ENCODE measurements at places on chromosomes 11 and 22.

GRCh38 chr11:62108971-62109404 lies 14.8 kb upstream of the INCENP start:
- peak; percentile 38 for DNase-seq

- DNase-seq, result no peak
Observed at GRCh38 chr11:18741783-18742182, 15.8 kb upstream of the IGSF22 start.

- DNase-seq, result no peak
Observed at GRCh38 chr11:2109541-2110019, 29.6 kb downstream of the IGF2 start.

GRCh38 chr11:15136166-15136565 lies 21.4 kb downstream of the INSC start:
- no peak for DNase-seq

- no peak for DNase-seq
Observed at GRCh38 chr11:61505640-61506155, 2.9 kb upstream of the LRRC10B start.

DNA sequence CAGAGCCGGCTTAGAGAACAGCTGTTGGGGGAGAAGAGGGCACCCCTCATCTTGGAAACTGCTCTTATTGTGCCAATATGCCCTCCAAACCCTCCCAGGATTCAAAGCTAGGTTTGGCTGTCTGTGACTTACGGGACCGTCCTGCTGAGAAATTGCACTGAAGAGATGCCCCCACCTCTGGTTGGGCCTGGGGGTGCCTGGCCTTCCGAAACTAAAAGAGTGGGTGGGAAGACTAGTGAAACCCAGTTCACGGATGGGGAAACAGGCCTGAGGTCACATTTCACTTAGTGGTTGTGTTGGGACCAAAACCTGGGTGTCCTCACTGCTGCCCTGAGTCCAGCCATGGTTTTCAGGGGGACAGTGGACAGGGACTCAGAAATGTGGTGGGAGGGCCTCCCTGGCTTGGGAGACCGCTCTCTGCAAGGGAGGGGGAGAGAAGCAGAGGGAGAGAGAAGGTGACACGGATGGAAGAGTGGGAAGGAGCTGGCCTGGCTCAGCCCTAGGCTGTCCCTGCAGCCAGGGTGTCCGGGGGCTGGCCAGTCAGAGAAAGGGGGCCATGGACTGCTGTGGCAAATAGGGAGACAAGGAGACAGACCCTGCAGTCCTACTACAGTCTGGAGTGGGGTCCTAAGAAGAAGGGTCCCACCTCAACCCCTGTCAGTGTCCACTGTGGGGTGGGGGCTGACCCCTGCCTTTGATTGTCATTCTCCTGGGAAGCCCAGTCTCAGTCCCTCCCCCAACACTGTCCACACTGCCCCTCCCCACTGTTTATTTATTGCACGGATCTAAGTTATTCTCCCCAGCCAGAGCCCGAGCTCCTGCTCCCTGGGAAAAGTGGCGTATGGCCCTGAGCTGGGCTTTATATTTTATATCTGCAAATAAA lies 13.6 kb downstream of the MAFF start:
- DNase-seq, result no peak

DNA sequence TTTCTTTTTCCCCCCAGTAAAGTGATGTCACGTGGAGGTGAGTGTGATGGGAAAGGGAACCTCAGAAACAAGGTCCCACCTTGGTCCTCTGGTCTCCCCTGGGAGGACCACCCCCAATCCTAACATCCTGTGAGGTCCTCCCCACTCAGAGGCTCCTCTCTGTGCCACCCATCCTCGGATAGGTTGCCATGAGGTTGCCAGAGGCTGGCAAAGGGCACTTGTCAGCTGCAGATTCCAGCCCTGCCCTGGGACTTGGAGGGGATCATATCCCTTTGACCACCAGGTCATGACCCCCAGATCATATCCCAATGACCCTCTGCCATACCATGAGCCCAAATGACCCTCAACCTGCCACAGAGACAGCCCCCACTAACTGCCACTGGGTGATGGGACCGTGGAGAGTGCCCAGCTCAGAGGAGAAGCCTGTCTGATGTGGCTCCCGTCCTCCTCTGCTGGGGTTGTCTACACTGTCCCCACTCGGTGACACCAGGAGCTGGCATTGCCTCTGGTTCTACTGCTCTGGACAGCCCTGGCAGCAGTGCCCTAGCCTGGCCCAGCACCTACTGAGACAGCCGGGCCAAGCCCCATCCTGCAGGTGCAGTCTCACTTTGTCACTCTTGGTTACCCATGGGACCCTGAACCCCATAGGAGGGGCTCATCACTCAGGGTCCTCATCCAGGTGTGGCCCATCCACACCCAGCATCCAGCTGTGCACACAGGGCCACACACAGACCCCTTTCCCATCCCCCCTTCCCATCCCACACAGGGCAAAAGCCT lies 90.2 kb upstream of the KCNQ1OT1 start:
- DNase-seq, result no peak

Data from hematopoietic multipotent progenitor cell treated with erythropoietin and hydrocortisone succinate and interleukin-3 and kit ligand, for 6 days (in vitro differentiated cells).